ENCODE measurements at places on chromosomes 7 and 10.

DNA sequence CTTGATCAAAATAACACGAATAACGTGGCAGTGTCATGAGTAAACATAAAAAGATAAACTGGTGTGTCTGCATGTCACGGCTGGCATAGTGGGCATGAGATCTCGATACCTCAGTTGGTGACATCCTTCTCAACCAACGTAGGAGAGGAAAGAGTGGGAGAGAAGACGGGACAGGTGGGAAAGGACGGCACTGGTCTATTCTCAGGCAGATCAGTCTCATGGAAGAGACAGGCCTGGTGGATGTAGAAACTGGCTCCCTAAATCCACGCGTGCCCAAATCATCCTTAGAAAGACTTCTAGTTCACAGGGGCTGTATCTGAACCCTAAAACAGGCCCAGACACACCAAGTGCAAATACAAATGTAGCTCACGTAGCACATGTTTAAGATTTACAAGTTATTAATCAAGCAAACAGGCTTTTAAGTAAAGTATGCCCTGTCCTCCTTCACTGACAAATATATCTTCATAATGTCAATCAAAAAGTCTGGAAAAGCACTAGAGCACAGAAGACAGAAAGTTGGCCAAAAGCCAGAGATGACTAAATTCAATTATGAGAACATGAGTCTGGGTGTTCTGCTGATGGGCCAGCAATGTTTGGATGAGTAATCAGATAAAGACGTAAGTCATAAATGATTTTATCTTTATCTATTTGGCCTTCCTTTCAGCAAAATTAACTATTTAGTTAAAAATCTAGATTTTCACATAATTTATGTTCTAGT lies 56.3 kb downstream of the SFMBT2 start:
- DNase-seq = no peak

DNA sequence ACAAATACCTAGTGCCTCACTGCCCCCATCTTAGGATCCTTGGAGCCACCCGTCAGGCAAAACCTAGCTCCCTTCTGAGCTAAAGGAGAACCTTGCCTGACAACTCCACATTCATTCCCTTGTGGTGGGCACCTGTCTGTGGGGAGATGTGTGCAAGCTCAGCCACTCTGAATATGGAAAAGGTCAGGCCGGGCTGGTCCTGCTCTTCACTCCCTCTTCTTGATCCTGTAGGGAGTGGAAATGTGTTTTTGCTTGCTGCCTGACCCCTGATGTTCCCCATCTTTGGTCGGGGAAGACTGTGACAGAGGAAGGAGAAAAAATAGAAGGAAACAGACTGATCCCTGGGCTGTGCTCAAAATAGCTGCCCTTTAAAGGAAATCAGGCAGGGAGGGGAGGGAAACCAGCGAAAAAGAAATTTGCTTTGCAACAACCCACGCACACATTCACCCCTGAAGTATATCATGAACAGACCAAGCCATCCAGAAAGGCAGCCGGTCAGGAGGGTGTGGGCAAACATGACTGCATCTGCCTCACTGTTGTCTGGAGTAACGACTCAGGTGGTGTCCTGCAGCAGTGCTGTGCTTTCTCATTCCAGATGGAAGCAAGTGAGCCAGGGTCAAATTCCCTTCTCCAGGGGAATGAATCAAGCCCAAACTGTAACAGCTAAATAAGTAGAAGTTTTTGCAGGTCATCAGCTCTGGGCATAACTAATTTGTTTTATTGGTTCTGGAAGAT lies 74.0 kb downstream of the SCRN1 start:
- DNase-seq = no peak

DNA sequence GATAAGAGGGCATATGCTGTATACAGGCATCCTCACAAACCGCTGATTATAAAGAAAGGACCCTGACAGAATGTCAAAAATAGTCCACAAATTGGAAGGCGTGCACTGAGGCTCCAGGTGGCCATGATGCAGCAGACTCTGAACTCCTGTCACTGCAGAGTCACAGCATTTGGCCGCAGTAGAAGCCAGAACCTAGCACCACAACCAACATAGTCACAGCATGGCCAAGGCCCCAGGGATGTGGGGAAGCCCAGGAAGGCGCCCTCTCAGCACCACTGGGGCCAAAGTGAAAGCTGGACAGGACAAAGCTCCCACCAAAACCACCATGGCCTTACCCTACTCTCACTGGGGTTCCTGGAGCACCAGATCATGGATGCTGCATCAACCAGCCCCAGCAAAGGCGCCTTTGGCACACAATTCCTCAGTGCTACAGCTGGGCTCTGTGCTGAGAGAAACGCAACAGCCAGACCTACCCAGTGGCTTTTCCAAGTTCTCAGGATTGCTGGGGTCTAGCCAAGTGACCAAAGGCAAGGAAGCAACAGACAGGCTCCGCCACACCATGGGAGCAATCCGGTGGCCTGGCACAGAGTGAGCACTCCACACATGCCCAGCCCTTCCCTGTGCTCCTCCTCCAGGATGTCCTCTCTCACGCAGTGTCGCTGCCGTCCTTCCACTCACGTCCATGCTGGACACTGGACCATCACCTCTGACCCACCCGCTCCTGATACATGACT lies 60.2 kb downstream of the STK17A start:
- no peak for DNase-seq

DNA sequence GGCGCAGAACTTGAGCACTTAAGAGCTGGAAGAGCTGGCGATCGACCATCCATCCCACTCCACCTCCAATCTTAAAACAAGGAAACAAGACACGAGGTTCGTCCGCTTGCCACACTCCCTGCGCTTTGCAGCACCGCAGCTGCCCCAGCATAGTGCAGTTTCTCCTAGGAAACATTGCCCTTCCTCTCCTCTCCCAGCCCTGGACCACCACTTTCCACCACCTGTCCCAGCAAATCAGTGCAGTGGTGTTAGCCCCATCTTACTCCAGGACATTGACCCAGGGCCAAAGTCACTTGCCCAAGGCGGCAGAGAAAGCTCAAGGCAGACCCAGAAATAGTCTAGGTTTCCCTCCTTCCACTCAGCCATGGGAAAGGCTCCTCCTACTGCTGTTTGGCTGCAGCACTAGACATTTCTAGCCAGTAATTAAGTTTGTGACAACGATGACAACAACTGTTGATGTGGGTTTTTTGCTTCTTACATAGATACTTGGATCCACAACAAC lies 1.5 kb upstream of the PARD3 start:
- no peak for DNase-seq

- no peak for DNase-seq
These were observed 114.2 kb downstream of the SMURF1 start for GRCh38 chr7:99029466-99030435.

DNA sequence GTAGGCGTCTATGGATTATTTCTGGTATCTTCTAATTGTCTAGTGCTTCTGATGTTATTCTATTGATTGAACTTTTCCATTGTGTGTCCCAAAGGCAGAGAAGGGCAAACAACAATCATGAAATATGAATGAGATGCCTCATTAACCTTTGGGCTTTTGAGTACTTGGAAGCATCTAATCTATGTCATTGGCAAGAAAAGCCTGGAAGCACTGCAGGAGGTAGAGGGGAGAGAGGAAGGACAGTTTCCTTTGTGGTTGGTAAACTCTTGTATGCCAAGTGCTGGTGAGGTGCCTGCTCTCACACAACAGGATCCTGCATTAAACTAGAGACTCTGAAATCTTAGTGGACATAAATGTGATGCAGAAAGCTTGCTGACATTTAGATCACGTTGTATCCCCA lies 155.2 kb upstream of the TPK1 start:
- DNase-seq = no peak

GRCh38 chr10:54441275-54441674 lies 359.8 kb downstream of the PCDH15 start:
- DNase-seq = no peak

- DNase-seq = no peak
These were observed 23.1 kb upstream of the SRGN start for GRCh38 chr10:69064762-69065328.

GRCh38 chr10:775245-776075 lies 86.0 kb upstream of the DIP2C start:
- no peak for DNase-seq

DNA sequence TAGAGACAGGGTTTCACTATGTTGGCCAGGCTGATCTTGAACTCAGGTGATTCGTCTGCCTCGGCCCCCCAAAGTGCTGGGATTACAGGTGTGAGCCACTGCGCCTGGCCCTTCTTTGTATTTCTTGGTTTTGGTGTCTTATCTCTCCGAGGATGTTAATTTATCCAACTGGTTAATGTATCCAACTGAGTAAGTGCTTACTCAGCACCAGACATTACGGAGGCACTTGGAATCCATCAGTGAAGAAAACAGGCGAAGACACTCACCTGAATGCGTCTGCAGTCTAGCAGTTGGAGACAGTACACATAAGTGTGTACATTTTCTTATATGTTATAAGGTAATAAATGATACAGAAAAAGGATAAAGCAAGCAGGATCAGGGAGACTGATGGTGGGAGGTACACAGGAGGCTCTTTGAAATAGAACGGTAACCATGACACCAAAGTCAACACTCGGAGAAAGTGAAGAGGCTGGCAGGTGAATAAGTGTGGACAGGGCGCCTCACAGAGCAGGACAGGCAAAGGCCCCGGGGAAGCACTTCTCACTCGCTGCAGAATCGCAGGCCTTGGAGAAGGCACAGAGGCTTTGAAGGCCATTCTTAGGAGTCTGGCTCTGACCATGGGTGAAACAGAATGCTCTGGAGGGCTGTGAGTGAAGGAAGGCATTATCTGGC lies 73.1 kb downstream of the LANCL2 start:
- no peak for DNase-seq

DNA sequence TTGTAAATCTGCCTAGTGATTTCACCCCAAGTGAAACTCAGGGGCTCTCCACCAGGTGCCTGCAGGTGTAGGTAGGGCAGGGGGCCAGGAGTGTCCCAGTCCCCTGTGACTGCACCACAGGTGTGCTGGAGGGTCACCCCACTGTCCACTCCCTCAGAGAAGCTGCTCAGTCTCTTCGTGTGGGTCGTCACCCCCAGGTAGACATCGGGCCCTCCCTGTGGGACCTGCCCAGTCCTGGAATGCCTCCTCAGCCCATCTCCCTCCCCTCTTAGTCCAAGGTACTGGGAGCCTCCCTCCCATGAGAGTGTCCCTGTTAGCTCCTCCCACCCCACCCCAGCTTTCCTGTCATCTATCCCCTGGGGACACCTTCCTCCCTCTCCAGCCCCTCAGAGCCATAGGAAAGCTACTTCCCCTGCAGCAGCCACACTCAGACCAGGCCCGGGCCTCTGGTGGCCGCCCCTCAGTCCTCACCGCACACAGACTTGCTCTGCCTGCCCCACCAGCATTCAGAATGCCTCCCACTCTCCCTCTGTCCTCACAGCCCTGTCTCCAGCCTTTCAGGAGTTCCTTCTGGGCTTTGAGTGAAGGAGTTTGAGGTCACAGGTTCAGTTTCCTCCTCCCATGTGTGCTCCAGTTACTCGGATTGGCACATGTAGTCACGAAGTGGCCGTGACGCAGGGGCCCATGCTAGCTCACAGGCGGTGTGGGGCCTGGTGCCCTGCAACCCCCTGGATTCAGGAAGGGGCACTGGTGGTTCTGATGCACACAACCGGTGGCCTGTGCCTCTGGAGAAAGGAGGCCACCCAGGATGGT lies 5.1 kb downstream of the ALOX5 start:
- no peak for DNase-seq

GRCh38 chr10:114408112-114408967 lies 4.0 kb upstream of the AFAP1L2 start:
- no peak for DNase-seq

- DNase-seq = no peak
These were observed 56.7 kb downstream of the C10orf120 start for GRCh38 chr10:122642726-122643605.

- no peak for DNase-seq
These were observed 79.7 kb downstream of the FRMPD2 start for GRCh38 chr10:48194830-48195229.

DNA sequence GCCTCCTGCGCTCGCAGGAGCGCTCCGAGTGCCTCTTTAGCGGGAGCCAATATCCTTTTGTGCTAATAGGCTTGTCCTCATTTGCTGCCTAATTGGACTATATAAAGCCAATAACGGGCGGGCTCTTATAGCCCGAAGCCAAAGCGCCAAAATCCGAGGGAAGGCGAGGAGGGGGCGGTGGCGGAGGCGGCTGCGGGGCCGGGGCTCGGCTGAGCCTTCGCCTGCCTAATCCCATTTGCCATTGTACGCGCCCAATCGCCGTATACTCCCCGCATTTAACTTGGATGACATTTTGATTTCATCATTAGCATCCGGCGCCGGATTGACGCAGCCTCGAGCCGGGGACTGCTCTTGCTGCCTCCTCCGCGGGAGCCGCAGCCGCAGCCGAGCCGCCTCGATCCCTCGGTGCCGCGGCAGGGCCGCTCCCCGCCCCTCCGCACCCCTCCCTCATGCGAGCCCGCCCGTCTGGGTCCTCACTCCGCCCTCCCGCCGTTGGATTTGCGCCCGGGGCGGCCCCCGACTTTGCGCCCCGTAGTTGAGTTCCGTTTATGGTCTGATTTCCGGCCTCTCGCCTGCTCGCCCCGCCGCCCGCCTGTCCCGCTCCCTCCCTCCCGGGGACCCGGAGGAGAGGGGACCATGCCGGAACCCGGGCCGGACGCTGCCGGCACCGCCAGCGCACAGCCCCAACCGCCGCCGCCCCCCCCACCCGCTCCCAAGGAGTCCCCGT lies at the start of gene HMX3:
TSS of gene HMX3 (plus strand) at position 556 of the 727 bp plus-strand sequence. CDS start at position 637, 81 bp downstream.
- peak; percentile 39 for DNase-seq

DNA sequence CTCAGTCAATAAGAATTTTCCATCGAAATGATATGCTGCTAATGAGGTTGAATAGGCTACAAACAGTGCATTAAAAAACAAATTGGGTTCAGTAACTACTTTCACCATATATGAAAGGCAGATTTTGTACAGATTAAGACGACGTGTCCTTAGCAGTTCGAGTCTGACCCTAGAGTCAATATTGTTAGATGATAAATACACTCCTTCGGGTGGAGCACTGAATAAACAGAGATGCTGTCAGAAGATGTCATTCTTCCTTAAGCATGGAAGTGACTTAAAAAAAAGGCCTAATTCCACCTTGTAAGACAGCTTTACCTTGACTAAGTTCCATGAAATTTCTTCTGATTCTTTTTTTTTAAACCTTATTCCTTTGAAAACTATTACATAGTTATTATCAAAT lies 5.8 kb upstream of the AGR2 start:
- DNase-seq = no peak

GRCh38 chr10:95391581-95392216 lies 100.9 kb upstream of the PDLIM1 start:
- DNase-seq = no peak

GRCh38 chr7:40804477-40805215 lies 669.8 kb downstream of the SUGCT start:
- DNase-seq = no peak

DNA sequence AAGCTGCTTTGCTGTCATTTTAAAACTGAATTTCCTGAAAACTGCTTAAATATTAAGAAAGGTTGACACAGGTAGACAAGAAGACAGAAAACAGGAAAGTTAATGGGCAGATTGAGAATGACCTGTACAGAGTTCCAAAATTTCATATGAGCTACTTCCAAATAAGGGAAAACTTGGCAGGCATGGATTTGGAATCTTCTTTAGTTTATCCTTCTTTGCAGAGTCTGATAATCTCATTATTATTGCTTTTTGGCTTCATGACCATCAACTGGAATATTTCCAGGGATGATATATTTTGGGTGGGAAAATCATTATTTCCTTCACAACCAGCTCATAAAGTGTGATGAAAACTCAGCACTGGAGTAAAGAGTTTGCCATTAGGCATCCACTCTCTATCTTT lies 346.5 kb upstream of the NPVF start:
- no peak for DNase-seq

Measured in CD4-positive, alpha-beta T cell treated with Interleukin-10 for 1 hour (primary cell).